ENCODE measurements at places on chromosomes 5 and 9.

DNA sequence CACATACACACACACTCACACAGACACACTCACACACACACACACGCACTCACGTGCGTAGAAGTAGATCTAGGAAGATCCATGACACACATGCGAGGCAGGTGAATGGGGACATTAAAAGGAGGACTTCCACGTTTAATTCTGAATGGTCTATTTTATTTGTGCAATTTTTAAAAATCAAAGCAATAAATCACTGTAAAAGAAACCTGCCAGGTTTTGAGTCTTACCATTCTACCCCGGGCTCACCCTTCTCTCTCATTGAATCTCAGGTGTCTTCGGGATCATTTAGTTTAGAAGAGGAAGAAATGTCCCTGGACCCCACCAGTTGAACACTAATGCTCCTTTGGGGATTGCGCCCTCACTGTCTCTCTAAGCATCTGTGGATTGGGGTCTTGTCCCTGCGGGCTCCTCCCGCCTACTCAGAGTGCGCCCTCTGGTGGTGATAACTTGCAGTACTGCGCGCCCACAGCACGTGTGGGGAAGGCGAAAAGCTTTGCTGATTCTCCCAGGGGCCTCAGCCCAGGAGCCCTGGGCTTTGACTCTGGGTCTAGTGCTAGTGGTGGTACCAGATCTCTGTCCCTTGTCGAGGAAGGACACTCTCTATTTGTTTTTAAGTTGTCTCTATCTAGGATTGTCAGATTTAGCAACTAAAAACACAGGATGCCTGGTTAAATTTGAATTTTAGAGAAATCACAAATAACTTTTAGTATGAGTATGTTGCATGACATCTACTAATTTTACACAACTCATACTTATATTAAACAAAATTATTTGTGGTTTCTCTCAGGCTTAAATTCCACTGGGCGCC is 34.8 kb downstream of the BOD1 start:
- peak; percentile 2 for DNase-seq

DNA sequence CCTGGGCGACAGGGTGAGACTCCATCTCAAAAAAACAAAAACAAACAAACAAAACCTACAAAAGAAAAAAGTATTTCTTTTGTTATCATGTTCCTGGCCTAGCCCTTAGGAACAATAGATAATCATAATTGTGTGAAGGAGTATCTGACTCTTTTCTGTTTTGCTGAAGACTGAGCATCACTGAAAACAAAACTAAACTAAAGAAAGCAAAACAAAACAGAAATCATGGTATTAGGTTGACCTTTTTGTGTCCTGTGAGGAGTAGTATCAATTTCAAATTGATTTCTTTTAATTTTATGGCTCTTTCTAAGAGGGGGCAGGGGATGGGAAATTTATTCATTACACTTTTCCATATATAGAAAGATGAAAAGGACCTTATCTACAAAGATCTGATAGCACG is 246.0 kb downstream of the YTHDC2 start:
- no peak for DNase-seq

DNA sequence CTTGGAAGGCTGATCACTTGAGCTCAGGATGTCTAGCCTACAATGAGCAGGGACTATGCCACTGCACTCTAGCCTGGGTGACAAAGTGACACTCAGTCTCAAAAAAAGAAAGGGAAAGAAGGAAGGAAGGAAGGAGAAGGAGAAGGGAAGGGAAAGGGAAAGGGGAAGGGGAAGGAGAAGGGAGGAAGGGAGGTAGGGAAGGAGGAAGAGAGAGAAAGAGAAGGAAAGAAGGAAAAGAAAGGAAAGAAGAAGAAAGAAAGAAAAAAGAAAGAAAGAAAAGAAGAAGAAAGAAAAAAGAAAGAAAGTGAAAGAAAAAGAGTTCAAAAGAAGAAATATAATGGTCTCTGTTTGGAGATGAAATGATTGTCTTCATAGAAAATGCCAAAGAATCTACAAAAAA is 10.8 kb upstream of the CSF1R start:
- DNase-seq, result no peak

GRCh38 chr5:3661755-3662296 is 66.2 kb downstream of the IRX1 start:
- no peak for DNase-seq

- no peak for DNase-seq
These were observed 116.1 kb upstream of the TNC start for GRCh38 chr9:115234094-115234493.

GRCh38 chr5:169435506-169436229 is 134.7 kb upstream of the SLIT3 start:
- no peak for DNase-seq

DNA sequence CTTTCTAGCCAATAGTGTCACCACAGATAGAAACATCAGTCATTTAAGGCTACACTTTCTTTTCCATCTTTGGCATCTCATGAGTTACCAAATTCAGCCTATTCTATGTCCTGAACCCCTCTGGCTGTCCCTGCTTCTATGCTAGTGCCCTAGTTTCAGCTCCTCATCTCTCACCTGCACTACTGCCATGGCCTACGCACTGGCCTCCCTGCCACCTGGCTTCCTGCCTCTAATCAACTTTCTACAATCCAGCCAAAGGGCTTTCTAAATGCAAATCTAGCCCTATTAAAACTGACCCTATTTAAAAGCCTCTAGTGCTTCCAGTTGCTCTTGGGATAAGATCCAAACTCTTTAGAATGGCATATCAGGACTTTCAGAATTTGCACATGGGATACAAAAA is 482.9 kb downstream of the TMEM38B start:
- no peak for DNase-seq

DNA sequence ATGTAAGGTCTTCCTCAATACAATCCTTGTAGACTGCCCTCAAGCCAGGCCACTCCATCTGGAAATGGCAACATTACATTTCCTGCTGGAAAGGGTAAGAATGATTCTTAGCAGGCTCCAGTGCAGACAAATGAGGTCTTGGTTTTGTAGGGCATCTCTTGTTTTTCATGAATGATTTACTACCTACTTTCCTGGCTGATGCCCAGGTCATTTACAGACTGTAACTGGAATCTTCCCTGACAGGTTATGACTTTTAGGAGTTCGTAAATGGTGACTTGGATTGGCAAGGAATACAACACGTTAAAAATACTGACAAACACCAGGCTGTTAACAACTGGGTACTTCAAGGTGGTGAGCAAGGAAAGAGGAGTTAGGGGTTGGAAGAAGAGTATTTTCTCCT is 510.5 kb upstream of the TNC start:
- DNase-seq, result no peak

- no peak for DNase-seq
These were observed 30.8 kb downstream of the NAA35 start for GRCh38 chr9:85971731-85972130.

- no peak for DNase-seq
These were observed 16.3 kb upstream of the KCNV2 start for GRCh38 chr9:2700909-2701550.

- no peak for DNase-seq
These were observed 48.9 kb upstream of the TBC1D2 start for GRCh38 chr9:98304381-98304780.

- no peak for DNase-seq
These were observed 52.6 kb downstream of the SH3RF2 start for GRCh38 chr5:145988993-145989392.

DNA sequence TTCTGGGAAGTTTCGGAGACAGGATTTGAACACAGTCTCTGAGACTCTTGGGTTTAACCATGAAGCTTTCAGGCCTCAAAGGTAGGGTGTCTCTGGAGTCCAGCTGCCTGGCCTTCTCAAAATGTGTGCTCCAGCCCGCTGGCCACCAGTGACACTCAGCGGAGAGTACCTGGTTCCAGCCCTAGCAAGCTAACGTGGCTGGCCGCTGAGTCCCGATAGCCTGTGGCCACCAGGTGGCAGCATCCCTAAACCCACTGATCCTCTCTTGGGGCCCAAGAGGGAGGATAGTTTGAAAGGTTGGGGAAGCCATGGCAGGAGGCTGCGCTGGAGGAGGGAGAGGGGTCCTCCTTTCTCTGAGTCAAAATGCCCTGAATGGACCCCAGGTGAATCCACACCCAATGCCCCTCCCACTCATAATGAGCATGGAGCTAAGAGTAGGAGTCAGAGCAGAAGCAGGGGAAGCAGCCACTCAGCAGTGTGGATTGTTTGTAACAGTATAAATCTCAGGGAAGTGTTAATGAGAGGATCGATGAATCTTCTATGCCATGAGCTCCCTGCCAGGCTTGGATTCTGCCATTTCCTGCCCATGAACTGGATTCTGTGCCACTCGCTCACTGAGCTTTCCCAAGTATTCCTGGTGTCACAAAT is 5.4 kb upstream of the TIFAB start:
- no peak for DNase-seq

DNA sequence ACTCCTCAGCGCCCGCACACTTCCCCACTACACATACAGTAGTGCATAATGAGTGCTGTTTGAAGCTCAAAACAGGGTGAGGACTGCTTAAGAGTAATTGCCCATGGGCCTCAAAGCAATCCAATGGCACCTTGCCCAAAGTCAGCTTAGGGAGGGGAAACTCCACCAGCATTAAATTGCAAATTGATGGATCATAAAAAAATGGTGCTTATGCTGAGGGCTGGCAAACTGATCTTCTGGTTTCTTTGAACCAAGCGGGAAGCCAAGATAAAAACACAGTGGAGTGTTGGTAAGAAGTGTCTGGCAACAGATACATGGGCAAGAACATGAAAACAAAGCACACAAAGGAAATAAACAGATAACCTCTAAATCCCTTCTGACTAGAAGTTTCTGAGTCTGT is 28.0 kb downstream of the TLE1 start:
- DNase-seq, result no peak

GRCh38 chr9:93531374-93531773 is 45.0 kb upstream of the PHF2 start:
- DNase-seq, result no peak

GRCh38 chr5:41747301-41747700 is 122.9 kb downstream of the OXCT1 start:
- DNase-seq, result no peak

Data from stimulated activated CD8-positive, alpha-beta memory T cell treated with anti-CD3 and anti-CD28 coated beads, Interleukin-4, amount 100 ng/mL, for 4 hours (primary cell).